ENCODE measurements at places on chromosomes 7 and 10.
A peak's percentile ranks its signal among the peaks of the same experiment; 100 is the strongest.

DNA sequence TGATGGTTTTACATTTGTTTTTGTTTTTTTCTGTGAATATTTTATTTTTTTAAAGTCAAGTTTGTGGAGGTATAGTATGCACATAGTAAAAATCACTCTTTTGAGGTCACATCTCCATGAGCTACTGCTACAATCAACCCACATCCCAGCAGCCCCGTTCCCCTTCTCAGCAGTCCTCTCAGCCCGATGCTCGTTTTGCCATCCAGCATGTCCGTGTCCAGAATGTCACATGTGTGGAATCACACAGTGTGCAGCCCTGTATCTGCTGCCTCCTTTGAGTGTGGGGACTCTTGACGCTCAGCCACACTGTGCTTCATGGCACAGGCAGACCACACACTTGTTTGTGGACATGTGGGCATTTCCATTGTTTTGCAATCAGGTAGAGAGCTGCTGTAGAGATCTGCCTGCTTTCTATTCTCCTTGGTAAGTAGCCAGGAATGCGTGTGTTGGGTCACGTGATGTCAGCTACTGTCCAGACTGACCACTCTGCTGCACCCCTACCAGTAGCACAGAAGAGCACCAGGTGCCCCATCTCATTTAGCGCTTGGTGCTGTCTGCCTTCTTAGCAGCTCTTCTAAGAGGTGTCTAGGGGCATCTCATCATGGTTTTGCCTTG is 71.6 kb upstream of the CAMK2B start:
- DNase-seq, result no peak

DNA sequence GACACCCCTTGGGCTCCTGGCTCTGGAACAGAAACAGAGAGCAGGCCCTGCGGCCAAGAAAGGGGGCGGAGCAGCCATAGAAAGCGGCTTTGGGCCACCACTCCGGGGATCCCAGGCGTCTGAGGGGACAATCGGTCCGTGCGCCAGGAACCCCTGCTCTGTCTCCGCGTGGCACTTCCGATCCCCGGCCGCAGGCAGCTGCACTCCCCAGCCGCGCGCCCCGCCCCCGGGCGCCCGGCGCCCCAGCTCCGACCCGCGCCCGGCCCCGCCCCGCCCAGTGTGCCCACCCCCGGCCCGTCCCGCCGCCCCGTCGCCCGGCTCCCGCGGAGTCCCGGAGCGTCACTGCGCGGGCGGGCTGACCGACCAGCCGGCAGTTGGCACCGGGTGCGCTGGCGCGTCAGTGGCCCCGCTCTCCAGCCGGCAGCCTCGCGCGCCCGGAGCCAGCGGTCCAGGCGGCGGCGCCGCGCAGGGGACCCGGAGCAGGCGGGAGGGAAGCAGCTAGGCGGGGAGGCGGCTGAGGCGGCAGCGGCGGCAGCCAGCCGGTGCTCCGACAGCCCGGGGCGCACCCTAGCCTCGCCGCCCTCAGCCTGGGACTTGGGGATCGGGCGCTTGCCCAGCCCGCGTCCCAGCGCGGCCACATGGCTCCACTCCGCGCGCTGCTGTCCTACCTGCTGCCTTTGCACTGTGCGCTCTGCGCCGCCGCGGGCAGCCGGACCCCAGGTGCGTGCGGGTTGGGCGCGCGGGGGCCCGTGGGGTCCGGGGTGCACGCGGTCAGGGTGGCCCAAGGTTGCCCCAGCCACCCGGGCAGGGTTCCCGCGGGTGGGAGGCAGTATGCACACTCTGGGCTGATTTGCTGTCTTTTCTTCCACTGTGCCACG is at the start of gene ADAMTS14:
TSS of gene ADAMTS14 (plus strand) at position 342 of the 878 bp plus-strand sequence. CDS start at position 639, 297 bp downstream.
- DNase-seq, result no peak

DNA sequence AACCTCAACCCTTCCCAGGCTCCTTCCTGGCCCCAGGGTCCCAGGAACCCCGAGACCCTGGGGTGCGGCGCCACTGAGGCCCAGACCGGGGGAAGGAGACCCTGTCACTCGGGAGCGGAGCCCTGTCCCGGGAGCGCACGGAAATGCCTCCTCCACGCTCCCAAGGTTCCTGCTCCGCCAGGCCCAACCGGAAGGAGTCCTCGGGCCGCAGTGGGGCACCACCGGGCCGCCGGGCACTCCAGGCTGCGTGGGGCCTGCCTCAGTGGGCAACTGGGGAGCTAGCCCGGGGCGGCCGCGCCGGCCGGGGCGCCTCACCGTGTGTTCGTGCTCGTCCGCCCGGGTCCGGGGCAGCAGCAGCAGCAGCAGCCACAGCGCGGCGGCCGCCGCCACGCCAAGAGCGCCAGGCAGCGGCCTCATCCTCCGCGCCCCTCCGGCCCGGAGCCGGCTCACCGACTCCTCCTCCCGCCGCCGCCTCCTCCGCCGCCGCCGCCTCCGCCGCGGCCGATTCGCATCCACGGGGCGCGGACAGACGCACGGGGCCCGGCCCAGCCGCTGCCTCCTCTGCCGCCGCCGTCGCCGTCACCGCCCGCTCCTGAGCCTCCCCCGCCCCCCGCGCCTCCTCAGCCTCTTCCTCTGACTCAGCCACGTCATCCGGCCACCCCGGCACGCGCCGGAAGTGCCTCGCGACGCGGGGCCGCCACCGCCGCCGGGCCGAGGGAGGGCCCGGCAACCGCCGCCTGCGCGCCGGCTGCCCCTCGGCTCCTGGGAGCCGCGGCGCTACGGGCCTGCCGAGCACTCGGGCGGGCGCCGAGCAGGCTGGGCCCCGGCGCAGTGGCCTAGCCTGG is at the start of gene TM9SF3:
TSS of gene TM9SF3 (minus strand) at position 594 of the 845 bp plus-strand sequence. CDS start at position 417, 177 bp downstream.
- peak; percentile 89 for DNase-seq

GRCh38 chr10:100501423-100501822 is 18.2 kb downstream of the SEC31B start:
- no peak for DNase-seq

DNA sequence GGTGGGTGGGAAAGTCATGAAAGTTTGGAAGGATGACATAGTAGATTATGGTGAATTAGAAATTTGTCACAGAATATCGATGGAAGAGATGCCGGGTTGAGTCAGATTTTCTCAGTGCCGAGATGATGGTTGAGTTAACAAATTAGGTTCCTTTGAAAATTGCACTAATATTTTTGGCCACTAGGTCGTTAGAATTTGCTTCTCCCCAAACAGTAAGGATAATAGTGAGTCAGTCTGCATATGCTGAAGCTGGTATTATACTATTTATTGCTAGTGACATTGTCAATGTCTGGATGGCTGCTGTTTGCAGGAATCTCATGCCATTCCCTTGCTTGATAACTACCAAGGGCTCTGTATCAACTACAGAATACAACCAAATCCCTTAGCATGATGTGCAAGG is 37.7 kb upstream of the MINDY3 start:
- DNase-seq, result no peak

- no peak for DNase-seq
Observed at GRCh38 chr7:144035385-144035784, 13.4 kb upstream of the OR2A5 start.

GRCh38 chr10:101011517-101012423 is 12.2 kb downstream of the LZTS2 start:
- no peak for DNase-seq

Data from stimulated activated CD8-positive, alpha-beta memory T cell treated with anti-CD3 and anti-CD28 coated beads, Interleukin-2, amount 100 ng/mL, for 1 hour (primary cell).